Breast epithelium (tissue), 4 donors: ENCODE measurements at places on chromosomes 3 and 15.

GRCh38 chr3:194691481-194692283 is 6.0 kb downstream of the FAM43A start:
- no peak for DNase-seq

DNA sequence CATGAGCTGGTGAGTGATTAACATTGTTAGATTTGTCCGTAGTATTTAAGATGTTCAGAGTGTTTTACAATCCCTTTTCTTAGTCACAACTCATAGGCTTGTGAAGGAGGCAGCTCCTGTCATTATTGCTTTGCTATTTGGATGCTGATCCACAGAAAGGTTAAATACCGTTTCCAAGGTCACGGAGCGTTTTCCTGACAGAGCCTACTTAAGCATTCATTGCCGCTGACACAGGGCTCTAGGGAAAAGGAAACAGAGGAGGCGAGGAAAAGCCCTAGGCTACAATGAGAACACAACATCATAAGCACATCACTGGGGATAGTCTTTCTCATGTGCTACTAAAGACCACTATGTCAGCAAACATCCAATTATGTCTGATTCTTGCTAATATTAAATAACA is 38.5 kb upstream of the CPB1 start:
- DNase-seq = no peak

GRCh38 chr15:41557673-41558399 is 1.2 kb upstream of the TYRO3 start:
- no peak for DNase-seq

- no peak for DNase-seq
Observed at GRCh38 chr3:150740733-150741496, 22.1 kb downstream of the SIAH2 start.

DNA sequence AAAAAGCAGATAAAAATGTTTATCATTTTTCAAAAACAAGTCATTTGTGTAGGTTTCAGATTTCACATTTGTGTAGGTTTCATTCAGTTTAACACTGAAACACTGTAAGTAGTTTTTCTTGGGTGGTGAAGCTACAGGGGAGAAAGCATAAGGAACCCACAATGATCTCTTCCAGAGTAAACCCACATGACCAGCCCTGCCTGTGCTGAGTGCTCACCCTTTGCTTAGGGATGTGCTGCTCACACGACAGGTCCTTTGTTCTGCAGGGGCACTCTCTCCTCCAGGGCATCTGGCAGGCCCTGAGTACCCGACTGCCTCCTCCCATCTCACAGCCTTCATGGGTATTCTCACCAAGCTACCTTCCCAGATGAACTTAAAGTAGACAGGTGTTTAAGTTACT is 28.9 kb downstream of the ZXDC start:
- DNase-seq = no peak

GRCh38 chr3:21894459-21895340 is 143.7 kb upstream of the ZNF385D start:
- DNase-seq = no peak

DNA sequence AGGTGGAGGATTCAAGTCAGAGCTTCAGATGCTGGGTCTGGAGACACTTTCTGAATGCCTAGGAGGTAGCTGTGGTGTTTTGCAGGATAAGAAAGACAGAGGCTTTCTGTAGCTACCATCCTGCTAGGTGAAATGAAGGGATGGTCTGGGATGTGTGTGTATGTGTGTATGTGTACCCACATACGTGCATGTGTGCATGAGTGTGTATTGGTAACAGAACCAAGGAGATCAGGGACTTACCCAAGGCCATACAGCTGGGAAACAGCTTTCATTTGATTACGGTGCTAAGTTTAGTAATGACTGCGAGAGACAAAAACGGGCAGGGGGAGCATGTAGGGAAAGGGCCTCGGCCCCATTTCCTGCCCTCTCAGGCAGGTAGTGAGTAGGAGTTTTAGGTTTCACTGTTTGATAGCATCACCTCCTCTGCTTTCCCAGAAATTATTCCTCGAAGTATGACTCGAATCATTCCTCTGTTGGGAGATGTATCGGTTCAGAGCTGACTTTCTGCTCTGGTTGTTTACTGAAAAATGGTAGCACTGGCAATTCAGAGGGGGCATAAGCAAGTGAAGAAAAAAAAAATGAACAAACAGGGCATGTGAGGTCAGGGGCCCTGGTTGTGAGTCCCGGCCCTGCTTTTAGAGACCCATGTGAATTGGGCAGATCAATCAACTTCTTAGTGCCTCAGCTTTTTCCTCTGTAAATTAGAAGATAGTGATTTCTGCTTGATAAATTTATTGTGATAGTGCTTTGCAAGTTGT is 130.7 kb downstream of the LPP start:
- DNase-seq = no peak

DNA sequence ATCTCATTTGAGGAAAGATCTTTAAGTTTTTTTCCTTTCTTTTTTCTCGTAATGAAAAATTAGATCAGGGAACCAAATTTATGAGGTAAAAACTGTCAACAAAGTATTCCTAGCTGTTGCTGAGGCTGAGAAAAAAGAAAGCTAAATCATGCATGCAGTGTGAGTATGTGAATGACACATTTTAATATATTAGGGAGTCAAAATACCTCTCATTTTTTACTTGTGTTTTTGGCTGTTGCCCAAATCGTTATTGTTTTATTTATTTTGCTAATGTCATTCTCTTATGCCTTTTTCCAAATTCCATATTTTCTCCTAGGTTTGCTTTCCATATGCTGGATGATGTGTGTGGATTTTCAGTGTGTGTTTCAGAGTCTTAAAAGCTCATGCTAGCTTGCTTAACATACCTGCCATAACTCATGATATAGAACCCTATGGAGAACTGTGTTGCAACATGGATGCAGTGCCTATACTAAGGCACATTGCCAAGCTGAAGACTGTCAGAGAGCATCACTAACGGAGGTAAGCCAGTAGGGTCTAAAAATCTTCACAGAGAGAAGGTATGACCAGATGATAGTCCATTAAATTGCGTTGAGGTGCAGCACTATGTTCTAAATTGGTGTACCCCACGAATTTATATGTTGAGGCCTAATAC is 629.5 kb upstream of the KCNMB2 start:
- no peak for DNase-seq
